ENCODE measurements at places on chromosomes 3 and 15.

DNA sequence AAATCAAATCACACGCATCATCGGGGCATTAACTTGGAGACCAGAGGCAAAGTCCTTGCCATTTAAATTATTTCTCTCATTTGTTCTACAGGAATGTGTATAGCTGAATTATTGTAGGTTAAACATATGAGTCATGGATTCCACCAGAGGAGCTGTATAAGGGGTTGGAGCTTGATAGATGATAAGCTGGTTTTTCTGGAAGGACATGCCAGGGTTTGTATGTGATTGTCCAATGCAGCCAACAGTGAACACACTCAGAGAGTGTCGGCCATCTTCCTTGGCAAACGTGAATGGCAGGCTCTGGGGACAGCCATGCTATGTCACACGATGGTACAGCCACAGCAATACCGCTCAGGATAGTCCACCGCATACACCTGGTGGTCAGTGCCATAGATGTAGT is 25.1 kb downstream of the SSUH2 start:
- no peak for DNase-seq

DNA sequence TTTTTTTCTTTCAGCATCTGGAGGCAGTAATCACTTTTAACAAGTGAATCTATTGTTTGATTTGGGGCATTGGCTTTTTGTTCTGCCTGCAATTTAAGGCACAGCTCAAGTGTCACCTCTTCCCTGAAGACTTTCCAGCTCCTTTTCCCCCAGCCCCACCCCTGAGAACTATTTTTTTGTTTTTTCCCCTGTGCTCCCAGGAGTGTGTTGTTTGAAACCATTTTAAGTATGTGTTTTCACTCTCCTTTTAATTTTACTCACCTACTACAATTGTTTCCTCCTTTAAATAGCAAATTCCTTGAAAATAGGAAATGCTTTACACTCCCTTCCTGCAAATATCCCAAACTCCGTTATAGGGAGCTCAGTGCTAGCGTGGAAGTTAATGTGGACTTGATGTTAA is 286.7 kb upstream of the PROK2 start:
- no peak for DNase-seq

DNA sequence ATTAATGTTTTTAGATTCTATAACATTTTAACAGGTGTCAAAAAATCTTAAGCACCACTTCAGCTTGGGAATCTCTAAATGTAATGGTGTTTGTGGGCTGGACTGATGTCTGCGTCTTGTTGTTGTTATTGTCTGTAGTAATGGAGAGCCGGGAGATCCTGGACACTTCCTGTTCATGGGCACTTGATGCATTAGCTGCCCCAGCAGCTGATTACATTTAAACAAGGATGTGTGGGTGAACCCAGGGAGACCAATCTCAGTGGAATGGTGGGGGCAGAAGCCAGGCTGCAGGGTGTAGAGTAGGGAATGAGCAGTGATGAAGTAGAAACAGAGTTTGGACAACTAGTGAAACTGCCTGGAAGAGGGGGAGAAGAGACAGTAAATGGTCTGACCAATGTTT is 7.8 kb downstream of the CCR5AS start:
- no peak for DNase-seq

DNA sequence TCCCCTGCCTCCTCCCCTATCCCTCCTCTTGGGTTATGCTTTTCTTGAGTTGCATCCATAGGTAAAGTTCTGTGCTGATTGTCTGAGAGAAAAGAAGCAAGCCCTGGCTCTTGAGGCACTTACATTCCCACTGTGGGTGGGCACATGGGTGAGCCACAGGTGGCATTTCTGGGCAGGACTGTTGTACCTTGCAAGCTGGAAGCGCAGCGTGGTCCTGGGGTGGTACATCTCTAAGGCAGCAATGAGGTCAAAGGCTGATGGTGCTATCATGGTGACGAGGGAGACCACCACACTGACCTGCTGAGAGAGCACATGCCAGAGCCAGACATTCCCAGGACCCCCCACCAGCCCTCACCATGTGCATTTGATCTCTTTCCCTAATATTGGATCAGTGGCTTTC is 24.7 kb downstream of the TMC3 start:
- no peak for DNase-seq

DNA sequence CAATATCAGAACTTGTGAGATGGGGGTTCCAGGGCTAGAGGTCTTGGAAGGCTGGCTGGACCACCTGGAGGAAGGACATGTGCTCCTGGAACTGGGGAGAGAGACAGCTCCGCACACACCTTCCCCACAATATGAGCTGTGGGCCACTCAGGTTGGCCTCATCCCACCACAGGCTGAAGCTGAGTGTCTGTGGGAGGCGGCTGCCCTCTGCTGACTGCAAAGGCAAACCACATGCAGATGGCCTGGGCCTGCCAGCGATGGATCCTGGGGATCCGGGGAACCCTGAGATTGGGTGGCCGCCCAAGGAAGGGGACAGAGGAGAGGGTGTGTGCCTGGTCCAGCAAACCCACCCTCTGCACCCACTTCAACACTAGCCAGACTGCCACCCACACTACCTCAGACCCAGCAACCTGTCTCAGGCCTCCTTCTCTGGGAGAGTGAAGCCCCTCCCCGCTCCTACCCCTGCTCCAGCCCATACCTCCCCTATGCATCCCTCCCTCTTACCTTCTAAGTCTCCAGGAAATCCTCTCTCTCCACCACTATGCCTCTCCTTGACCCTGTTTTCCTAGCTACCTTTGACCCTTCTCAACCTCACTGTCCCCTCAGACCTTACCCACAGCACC is 44.8 kb downstream of the CYP11A1 start:
- peak; percentile 62 for DNase-seq

DNA sequence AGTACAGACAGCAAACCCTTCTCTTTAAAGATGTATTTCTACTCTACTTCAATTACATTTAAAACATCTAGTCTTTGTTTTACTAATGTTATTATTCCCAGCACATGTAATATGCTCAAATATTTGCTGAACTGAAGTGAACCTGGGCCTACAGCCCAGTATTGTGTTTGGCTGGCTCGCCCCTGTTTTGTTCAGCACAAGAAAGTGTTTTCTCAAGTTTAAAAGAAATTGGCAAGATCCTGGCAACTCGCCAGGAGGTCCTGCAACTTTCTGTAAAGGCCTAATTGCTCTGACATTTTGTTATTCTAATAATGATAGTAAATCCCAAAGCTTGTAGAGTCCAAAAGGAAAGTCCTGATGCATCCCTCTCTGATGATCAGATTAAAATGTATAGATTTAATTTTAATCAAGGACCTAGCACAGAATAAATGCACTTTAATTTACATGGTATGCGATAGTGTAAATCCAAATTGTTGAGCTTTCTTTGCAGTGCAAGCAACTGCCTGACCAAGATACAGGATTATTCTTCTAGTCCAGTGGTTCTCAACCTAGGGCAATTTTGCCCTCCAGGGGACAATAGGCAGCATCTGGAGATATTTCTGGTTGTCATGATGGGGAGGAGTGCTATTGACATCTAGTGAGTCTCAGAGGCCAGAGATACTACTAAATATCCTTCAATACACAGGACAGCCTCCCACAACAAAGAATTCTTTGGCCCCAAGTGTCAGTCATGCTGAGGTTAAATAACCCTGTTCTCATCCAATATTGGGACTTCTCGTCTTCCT is 35.7 kb upstream of the TMOD3 start:
- no peak for DNase-seq

DNA sequence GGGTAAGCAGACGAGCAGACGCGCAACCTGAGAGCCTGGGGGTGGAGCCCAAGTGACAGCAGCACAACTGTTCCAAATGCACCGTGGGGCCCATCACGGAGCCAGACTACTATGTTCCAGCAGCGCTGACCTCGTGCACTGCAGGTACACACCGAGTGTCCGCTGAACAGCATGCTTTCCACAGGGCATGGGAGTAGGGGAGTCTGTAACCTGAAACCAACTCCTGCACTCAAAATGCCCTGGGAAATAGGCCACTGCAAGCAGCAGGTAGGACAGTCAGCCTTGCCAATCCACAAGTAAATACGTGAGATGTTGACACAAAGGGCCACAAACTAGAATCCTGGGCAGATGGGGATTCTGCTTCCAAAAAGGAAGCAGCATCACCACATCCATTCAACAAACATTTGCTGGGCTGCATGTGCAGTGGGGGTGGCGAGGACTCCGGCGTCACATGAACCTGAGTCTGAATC is 73.9 kb downstream of the TBC1D2B start:
- peak; percentile 95 for DNase-seq

- DNase-seq = no peak
Observed at GRCh38 chr15:82047453-82048400, 1.9 kb upstream of the MEX3B start.

GRCh38 chr3:23461069-23461468 is 257.9 kb downstream of the UBE2E2 start:
- no peak for DNase-seq

DNA sequence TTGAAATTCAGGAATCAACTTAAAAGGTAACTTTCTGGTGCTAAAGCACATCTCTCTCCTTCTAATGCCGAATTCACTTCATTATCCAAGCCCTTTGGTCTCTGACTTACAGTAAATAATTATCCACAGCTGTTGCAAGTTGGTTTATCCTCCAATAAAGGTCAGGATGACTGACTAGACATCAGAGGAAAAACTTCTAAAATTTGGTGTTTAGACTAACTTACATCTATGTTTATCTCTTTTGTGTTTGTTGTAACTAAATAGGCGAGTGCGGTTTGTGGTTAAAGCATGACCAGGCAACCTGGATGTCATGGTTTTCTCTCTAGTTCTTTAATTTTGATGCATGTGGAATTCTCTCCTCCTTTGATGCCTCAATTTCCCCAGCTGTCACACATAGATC is 237.4 kb upstream of the LRTM1 start:
- no peak for DNase-seq

DNA sequence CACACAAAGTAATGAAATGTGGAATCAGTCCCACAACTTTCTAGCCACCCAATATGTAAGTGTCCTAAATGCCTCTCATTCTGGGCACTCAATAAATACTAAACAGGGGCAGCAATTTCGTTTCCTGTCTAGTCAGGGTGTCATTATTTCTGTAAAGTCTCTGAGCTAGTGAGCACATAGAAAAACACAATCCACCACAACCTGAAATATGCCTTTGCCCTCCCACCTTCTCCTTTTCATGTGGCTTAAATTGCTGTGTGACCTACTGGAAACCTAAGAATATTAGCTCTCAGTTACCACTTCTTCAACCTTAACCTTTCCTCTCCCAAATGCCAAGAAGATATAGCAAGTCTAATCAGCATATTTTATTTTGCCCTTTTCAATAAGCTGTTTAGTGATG is 456.3 kb upstream of the KCNMB2 start:
- DNase-seq = no peak

DNA sequence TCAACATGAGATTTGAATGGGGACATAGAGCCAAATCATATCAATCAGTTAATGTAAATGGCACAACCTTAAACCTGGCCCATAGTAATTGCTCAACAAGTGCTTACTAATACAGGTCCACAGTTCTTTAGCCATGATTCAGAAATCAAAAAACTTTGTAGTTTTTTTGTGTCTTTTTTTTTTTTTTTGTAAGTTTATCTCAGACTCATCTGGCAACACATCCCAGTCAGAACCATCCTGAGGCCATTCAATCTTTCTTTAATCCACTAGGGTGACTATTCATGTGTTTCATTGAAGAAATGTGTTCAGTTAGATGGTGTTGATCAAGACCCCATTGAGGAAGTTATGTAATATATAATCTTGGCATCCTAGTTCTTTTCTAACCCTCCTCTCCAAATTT is 65.4 kb downstream of the ABI3BP start:
- no peak for DNase-seq

- no peak for DNase-seq
Observed at GRCh38 chr15:50850003-50850402, 58.5 kb upstream of the AP4E1 start.

GRCh38 chr3:114081037-114081436 is 24.5 kb downstream of the QTRT2 start:
- no peak for DNase-seq

GRCh38 chr3:53773021-53773436 is 73.2 kb downstream of the CHDH start:
- DNase-seq = no peak

DNA sequence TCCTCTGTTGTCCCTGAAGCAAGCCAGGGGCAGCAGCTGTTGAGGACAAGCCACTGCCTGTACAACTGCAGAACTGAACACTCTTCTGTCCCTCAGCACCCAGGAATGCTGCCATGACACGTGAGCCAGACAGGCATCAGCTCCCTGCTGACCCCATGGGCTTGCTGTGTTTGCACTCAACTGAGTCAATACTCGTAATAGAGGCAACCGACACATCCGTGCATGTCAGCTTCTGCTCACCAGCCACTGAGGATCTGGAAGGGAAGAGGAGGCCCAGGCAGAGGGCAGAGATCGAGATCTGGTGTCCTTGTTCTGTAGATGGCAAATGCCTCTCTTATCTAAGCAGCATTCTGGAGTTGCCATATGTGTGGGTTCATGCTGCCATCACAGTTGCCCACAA is 54.3 kb upstream of the SEC61A1 start:
- DNase-seq = peak; percentile 21

GRCh38 chr3:197829397-197830045 is 38.5 kb downstream of the LRCH3 start:
- no peak for DNase-seq

DNA sequence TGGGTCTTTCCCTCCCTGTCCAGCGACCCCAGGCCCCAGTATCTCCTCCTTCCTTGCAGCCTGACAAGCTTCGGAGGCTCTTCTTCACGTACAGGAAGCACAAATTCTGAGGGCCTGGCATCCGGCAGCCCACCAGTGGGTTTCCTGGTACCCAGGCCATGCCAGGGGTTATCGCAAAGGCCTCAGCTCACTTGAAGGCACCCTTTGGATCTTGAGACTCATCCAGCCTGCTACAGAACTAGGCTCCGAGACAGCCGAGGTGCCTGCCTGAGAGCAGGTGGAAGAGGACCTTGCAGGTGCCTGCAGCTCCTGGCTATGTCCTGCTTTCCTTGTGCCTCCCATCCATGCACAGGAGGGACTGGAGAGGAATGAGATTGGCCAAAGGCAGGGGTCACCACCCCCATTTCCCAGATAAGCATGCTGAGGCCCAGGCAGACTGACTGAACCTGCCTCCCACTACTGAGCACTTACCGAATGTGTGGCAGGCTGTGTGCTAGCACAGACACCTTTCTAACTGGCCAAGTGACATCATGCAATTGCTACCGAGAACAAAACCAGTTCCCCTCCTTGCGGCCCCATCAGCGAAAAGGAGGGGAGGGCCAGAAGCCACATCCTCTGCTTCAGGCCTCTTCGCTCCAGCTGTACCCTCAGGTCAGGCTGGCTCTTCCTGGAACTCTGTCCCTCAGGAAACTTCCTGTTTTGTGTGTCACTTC is 11.2 kb downstream of the SH2D7 start:
- DNase-seq = no peak

GRCh38 chr15:67092752-67093503 is 27.5 kb downstream of the SMAD3 start:
- DNase-seq = no peak

DNA sequence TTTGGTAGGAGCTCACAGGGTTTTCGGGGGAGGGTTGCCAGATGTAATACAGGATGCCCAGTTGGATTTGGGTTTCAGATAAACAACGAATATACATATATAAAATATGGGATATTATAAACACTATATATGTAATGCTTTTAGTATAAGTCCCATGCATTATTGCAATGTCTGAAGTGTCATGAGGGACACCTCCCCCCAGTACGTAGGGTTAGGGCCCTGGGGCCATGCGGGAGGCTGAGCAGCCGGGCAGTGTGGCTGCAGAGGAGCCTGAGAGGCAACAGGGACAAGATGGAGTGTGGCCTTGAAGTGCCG is 148.9 kb downstream of the SMAD6 start:
- DNase-seq = no peak

Measured in NCI-H2171 treated with DMSO at 0.1 percent for 48 hours (cell line).